ENCODE measurements at places on chromosomes 6 and 20.
A peak's percentile ranks its signal among the peaks of the same experiment; 100 is the strongest.

DNA sequence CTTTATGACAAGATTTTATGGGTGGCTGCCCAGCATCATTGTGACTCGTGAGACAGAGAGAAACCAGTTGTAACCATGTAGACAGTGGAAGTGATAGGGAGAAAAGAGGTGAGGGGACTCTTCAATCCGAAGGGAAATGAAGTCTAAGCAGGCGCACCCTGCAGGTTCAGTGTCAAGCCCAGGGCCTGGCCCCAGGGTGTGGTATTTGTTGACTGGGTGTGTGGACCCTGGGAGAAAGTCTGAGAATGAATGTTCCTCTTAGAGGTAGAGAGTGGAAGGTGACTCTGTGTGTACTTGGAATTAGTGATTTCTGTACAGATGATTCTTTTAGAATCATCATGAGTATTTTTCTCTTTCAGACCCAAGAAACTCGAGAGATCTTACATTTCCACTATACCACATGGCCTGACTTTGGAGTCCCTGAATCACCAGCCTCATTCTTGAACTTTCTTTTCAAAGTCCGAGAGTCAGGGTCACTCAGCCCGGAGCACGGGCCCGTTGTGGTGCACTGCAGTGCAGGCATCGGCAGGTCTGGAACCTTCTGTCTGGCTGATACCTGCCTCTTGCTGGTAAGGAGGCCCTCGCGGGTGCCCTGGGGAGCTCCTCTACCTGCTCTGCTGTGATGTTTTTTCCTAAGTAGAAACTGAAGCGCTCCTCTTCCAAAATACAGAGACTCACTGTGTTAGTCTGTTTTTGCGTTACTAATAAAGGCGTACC is 68.0 kb downstream of the PTPN1 start:
- no peak for DNase-seq

DNA sequence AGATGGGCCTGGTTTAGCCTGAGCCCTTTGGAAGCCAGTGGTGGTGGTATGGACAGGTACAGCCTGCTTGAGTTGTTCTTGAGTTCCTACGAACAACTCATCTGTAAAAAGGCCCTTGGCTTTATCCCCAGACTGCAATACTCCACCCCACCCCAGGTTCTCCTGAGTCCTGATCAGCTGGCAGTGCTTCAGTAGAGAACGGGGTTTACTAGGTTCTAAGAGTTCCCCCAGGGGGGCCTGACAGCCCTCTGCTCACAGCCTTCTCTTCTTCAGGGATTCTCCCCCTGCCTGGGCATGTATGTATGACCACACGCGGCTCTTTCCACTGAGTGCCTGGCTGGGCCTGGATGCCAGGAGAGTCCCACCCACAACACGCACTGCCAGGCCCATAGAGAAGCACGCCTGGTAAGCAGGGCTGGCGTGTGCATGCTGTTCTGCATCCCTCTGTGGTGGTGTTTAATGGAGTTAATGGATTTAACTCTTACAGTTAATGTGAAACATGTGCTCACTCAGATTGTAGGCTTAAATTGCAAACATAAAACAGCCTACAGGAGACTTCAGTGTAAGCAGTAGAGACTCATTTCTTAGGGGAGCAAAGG is 44.3 kb upstream of the SLC4A11 start:
- DNase-seq: no peak

GRCh38 chr6:157107915-157108651 is 215.2 kb downstream of the TMEM242 start:
- no peak for DNase-seq

- no peak for DNase-seq
These were observed 64.2 kb upstream of the AKIRIN2 start for GRCh38 chr6:87766211-87766610.

DNA sequence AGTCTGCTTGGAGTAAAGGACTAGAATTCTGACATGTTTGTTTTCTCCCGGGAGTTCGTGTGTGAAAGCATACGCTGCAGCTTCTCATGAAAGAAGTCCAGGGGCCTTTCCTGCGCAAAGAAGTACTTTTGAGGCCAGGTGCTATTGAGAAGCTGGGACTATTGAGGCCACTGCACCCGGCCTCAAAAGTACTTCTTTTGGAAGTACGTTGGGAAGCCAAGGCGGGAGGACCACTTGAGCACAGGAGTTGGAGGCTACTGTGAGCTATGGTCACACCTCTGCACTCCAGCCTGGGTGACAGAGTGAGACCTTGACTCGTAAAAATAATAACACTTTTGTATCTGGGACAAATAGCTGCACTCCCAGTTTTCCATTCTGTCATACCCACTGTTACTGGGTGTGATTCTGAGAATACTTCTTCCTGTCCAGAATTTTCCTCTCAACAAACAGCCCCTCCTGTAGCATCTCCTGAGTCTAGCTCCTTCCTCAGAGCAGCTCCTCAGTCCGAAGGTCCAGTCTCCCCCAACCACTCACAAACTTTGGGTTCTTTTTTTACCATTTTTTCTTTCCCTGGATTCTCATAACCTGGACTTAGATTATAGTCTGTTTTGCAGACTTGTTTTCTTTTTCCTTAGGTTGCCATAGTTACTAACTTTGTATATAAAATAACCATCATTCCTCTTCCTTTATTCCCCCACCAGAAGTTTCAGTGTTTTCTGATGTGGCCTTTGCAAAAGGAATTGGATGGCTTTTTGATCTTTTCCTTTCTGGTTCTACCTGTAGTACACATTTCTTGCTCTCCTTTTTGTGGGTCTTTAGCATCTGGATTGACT is 12.7 kb downstream of the STK35 start:
- no peak for DNase-seq

- no peak for DNase-seq
These were observed 188.4 kb downstream of the TBX18 start for GRCh38 chr6:84576029-84576428.

- DNase-seq: no peak
These were observed 29.4 kb downstream of the DUSP22 start for GRCh38 chr6:321536-322258.

- DNase-seq: no peak
These were observed 60.7 kb downstream of the PRND start for GRCh38 chr20:4782378-4782772.

DNA sequence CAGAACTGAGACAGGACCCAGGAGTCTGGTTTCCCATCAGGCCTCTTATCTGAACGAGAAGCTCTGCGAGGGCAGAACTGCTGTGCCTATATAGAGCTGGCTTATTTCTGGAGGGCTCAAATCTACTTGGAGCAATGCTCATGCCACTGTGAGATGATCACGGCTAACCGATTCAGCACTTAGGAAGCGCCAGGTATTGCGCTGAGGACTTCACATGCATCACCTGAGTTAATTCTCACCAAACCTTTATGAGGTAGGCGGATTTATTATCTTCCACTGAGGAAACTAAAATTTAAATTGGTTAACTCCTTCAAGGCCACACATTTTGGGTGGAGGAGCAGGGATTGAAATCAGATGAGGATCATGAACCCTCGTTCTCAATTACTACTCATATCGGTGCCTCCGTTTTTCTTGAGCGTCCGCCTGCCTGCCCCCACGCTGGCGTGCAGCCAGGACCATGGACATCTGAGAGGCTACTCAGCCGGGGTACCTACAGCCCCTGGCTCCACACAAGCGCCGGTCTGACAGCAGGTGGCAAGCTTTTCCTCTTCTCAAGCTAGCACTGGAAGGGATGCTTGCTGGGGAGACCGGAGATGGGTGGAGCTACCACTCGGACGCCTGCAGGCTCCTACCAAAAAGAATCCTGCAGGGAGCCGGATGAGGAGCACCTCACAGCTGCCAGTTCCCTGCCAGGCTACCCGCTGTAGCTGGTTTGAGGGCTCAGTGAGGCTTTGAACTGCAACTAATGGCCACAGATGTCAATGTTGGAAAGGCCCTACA is 1.0 kb upstream of the PCIF1 start:
- peak; percentile 26 for DNase-seq

GRCh38 chr20:16708602-16709001 is 21.2 kb upstream of the SNRPB2 start:
- DNase-seq: no peak

DNA sequence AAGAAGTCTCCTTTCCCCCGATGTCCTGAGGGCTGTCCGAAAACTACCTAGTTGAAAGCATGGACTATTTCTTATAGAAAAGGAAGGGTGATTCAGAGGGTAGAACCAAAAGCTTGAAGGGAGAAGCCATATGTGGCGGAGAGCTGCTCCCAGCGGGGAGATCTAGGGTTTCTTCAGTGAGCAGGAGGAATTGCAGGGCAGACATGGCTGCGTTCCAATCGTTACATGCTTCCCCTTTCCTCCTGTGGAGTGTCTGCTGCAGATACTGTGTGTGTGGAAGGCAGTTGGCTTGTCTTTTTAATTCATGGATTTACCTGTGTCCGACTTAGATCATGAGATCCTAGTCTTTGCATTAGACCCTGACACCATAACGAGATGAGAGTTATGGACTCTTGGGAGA is 799.5 kb downstream of the QKI start:
- DNase-seq: no peak

DNA sequence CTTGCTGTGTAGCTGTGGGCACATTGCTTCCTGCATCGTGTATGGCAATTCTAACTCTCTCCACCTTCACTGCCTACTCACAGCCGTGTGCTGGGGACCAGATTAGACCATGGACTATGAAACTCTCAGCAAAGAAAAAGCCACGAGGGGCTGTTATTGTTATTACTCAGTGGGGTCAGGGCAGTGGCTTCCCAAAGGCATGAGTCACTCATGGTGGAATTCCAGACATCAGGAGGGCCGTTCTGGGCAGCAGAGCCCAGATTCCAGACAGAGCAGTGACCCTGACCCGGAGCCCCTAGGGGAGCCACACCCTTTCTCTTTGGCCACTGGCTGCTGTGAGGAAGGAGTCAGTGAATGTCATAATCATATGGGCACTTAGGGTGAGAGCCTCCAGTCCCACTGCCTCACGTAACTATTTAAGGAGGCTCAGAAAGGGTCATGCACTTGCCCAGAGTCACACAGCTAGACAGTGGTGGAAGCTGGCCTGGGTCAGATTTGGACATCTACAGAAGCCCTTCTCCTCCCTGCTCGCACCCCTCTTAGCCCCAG is 22.2 kb upstream of the CCN5 start:
- no peak for DNase-seq

DNA sequence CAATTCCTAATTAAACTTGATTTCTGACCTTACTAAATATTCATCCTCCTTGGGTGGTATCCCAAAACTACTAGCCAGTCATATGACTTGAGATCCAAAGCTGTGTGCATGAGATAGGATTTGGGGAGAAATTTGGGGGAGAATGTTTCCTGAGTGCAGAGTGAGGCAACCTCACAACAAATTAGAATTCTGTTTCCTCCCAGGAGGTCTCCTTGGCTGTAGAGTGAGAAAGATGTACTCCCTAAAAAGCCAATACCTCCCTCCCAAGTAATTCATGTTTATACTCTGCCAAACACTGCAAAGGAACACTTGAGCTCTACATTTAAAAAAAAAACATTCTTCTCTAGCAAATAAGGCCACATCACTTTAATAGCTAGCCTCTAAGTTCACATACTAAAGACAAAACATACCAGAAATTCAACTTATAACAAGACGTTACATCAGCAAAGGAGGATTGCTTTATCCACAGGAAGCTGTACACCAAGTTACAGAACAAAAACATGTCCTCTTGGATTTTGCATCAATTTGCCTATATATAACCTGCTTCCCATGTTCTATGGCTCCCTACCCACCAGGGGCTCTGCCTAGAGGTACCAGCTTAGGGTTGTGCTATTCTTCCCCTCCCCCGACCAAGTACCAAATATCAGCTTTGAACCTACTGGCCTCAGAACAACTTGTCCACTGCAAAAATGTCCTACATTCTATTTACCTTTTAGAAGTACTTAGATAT is 15.4 kb upstream of the TMEM30A start:
- no peak for DNase-seq

DNA sequence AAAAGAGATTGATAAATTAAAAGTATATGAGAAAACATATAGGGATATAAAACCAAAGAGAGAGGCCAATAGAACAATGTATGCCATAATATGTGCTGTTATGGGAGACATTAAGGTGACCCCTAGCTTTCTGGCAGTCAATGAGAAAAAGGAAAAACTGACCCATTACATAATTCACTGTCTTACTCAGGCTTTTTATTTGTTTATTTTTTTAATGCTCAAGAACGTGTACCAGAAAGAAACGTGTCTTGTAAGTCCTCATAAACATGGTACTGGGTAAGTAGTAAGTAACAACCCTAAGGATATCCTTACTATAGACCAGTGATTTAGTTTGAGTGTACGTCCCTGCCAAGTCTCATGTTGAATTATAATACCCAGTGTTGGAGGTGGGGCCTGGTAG is 160.8 kb upstream of the PHACTR1 start:
- no peak for DNase-seq

- DNase-seq: no peak
These were observed 5.7 kb downstream of the OSBPL2 start for GRCh38 chr20:62243906-62244515.

- DNase-seq: no peak
These were observed 15.8 kb downstream of the PLAGL1 start for GRCh38 chr6:143992285-143992684.

GRCh38 chr6:23875006-23875405 is 251.0 kb upstream of the NRSN1 start:
- DNase-seq: no peak

DNA sequence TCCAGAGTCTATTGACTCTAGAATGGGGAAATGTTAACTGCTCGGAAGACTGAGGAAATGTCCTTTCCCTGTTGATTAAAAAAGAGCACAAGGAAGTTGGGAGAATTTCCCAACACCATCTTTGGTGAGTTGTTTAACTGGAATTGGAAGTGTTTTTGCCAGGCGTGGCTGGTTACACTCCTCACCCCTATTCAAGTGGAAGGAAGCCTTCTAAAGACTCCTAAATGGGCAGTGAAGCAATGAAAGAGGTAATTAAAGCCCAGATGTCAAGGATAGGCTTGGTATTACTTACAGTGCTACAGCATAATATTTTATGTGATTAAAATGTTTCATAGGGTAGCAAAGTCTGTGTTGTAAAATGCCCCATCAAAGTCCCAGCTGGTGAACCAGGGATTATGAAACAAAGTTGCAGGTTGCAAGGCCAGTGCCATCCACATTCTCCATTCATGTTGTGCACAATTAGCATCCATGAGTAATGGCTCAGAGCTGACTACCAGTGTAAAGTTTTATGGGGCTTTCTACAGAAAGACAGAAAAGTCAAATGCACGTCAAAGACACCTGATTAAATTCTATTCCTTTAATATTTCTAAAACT is 52.6 kb downstream of the BTBD3 start:
- no peak for DNase-seq

GRCh38 chr20:346640-347316 is at the start of gene NRSN2:
NRSN2 (plus strand) TSS chr20:347111; CDS start chr20:349644, 2,533 bp downstream.
- DNase-seq: no peak

DNA sequence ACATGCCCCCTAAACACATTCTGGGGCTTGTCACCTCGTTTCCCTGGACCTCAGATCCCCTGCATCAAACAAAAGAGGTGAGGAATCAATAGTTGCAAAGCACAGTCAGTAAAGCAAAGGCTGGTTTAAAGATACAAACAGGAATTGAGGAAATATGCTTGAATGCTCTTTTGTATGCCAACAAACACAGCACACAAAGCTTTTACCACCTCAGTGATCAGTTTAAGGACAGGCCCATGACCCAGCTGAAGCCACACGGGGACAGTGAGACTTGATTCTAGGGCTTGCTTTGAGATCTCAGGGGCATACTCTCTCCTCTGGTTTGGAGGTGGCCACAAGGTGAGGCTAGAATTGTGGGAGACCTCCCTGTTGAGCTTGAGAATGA is 182.9 kb upstream of the CST7 start:
- DNase-seq: no peak
